ENCODE measurements at places on chromosomes 7 and 10. TPM values are rescaled to one million over a fixed set of nuclear protein-coding genes. Genes with fewer than 3 reads are reported as not detected.

- DNase-seq: no peak
Observed at GRCh38 chr10:52454491-52454890, 140.4 kb downstream of the DKK1 start.

- DNase-seq: no peak
Observed at GRCh38 chr7:154591544-154591943, 411.4 kb downstream of the PAXIP1 start.

DNA sequence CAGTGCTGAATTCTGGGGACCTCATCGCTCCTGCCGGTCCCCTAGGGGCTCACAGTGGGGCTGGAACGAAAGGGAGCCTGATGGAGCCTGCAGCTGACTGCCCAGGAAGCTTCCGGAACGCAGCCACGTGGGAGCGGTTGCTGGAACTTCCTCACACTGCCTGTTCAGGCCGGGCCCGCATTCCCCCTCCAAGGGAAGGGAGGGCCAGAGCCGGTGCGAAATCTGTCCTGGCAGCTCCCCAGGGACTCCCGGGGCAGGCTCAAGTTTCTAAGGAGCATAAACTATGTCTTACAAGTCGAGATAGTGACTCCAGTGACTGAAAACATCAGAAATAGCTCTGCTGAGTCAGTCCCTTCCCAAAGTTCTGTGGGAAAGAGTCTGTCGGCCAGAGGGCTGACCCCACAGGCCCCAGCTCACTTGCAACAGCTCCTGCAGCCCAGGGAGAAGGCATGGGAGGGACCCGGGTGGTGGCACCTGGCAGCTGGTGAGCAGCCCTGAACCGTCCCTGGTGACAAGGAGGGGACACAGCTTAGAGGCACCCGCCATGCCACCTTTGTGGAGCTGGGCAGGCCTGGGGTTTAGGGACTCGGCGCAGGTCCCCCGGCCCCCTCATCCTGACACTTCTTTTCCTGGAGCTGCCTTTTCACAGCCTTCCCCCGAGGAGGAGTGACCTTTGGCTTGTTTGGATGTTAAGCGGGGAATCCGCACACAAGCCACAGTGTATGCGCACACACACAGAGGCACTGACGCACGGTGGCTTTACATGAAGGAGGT lies 47.6 kb downstream of the PDGFA start:
- peak; percentile 82 for DNase-seq

Gene MMP21
- not detected for total RNA-seq

Gene PROSER2
- total RNA-seq: 9.5 TPM
